Stimulated activated CD8-positive, alpha-beta memory T cell treated with anti-CD3 and anti-CD28 coated beads, Interleukin-4, amount 100 ng/mL, for 48 hours (primary cell): ENCODE measurements at places on chromosomes 6 and 20.

DNA sequence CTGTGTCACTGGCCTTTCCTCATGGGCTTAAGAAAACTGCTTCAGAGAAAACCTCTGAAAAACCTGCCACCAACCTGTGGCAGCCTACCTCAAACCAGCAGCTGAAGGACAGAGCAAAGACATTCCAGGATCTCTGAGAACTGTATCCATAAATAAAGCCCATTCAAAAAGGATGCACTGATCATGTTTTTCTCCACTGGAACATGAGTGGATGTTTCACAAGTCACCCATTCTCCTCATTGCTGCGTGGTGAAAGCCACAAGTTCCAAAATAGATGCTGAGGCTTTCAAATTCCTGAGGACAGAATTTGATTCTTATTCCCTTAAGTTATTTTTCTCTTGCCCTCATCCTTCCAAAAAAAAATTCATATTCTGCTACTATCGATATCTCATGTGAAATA is 280.6 kb downstream of the KHDC1L start:
- no peak for DNase-seq

DNA sequence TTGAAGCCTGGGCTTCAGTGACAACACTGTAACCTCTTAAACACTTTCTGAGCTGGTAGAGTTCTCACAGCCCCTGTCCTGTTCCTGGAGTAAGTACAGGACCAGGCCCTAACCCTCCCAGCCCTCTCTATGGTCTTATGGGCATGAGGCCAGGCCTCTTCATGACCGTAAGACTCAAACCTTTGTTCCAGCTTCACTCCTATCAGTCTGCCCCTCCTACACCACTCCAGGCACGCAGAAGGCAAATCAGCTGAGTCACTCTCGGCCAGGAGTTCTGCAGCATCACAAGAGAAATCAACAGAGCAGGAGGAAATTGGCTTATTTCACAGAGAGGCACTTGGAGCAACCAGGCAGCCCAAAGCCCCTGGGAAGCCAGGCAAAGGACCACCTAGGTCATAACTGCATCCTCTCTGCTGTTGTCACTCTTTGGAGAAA is 25.3 kb upstream of the CHD6 start:
- no peak for DNase-seq

DNA sequence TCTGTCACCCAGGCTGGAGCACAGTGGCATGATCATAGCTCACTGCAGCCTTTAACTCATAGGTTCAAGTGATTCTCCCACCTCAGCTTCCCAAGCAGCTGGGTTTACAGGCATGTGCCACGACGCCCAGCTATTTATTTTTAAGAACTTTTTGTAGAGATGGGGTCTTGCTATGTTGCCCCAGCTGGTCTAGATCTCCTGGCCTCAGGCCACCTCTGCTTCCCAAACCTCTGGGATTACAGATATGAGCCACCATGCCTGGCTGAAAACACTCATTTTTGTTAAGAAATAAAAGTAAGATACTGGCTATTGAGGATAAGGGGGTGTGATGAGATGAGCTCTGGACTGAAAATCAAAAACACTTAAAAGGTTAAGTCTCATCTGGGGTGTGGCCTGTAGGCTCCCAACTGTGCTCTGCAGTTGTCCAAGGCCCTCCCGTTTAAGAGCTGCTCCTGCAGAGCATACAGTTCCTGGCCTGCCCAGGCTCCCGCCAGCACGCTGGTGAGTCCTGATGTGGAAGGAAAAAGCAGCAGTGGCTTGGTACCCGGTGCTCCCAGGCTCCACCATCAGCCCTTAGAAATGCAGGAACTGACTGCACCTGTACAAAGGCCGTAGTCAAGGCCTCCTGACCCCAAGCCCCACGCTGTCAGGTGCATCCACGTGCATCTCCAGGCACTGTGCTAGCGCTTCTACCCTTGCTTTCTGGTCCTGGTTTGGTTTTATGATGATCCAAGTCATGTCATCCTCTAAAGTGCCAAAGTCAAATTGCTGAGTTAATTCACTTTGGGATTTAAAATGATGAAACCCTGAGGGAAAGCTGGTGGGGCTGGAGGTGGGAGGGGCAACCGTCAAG is 111.5 kb downstream of the TMEM242 start:
- no peak for DNase-seq

DNA sequence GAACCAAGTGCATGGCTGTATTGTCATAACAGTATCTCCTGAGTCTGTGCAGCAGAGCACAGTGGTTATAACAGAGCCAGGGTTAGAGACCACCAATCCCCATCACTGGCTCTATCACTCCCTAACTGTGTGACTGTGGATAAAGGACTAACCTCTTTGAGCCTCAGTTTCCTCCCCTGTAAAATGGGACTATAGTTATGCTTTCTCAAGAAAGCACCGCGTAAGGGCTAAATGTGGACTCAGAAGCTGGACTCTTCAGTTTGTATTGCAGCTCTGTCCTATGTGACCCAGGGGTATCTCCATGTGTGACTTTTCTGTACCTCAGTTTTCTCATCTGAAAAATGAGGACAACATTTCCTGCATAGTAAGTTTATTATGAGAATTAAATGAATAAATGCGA is 59.9 kb downstream of the TRAM2 start:
- DNase-seq = no peak

DNA sequence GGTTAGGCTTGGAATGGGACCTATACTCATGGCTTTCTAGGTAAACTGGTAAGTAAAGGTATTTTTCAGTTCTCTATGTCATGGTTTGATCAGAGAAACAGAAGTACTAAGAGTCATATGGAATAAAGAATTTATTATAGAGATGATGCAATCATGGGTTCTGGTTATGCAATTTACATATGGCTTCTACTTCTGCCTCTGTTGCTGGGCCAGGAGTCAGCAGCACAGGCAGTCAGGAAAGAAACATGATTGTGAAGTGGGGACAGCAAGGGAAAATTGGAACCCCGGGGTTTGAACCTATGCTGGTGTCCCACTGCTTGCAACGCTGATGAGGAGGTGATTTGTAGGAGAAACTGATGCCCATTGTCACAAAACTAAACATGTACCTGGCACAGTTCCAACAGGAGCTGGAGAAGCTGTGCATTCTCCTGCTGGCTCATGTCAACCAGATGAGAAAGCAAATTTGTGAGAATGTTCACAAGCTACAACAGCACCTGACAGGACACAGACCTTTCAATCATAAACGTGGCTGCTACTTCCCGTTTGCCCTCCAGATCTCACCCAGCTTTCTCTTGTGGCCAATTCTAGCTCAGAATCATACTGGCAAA is 887.1 kb downstream of the TFAP2A start:
- DNase-seq = no peak

DNA sequence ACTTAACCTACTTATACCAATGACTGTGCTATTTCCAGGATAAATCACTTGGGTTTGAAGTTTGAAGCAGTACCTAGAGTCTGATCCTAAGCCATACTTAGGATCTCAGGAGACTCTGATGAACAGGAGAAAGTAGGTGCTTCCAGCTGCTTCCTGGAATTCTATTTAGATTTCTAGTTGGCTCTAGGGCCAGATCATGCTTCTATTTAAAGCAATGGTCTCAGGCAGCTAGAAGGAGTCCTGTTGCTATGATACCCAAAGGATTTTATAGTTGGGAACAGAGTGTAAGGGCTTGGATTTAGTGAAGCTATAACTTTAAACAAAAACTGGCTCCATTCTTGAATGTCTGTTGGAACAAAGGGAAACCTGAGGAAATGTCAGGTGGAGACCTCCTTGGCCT is 52.4 kb upstream of the TINAG start:
- DNase-seq = no peak

DNA sequence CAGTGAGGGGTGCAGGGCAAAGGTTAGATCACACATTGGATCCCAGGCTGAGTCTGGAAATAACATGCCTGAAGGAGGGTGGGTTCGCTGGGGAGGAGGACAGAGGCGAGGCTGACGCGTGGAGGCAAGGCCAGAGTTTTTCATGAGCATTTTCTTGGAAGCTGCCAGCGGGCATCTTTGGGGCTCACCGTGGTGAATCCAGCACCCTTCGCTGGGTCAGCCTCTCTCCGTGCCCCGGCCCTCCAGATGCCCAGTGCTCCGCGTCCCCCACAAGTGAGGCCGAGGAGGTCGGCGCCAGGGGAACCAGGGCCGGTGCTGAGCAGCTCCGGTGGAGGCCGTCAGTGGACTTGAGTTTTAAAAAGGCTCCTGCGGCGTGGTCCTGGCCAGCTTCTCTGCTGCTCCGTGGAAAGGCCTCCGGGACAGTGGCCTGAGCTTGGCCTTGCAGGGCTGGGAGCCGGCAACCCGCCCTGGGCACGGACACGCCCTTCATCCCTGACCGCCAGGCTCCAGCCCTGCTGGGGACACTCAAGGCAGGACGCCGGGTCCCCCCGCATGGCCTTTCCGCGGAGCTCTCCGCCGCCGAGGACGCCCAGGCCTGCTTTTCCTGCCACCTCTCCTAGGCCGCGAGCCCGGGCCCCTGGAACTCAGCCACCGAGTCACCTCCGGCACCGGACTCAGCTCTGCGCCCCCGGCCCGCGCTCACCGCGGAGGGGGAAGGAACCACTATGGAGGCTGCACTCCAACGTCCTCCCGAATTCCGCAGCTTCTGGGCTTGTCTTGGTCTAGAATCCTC is 114.3 kb downstream of the THBS2 start:
- DNase-seq = no peak

DNA sequence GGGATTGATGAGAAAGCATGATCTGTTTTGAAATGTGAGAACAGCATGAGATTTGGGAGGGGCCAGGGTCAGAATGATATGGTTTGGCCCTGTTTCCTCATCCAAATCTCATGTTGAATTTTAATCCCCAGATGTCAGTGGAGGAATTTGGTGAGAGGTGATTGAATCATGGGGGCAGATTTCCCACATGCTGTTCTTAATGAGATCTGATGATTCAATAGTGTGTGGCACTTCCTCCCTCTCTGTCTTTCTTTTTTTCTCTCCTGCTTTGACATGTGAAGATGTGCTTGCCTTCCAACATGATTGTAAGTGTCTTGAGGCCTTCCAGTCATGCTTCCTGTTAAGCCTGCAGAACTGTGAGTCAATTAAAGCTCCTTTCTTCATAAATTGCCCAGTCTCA is 1060.3 kb upstream of the CITED2 start:
- no peak for DNase-seq

DNA sequence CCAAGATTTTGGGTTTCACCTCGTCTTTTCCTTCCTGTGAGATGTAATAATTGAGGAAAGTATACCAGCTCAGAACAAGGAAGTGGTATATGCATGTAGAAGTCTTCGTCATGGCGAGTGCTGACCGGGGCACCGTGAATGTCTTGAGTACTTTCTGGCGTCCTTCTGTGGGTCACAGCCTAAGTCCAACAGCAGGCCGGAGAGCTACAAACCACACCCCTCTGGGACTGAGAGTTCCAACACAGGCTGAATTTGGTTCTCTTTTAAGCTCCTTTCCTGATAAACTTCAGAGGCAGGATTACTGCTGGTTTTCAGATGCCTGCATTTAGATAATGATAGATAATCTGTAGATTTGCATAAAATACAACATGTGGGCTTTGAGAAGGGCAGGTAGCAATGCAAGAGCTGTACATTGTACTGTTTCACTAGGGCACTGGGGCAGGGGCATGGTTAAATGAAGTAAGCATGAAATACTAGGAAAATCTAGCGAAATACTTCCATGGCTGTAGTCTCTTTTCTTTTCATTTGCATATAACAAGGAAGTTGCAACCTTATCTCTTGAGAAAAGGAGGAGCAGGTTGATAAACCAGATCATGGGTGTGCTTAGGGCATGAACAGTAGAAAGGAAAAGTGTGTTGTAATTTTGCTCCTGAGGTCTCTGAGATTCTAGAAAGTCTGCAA is at the start of gene ADTRP:
Gene ADTRP (minus strand): TSS at position 156 of the 681 bp plus-strand sequence. CDS start 44 bp downstream, at position 112.
- DNase-seq = no peak

DNA sequence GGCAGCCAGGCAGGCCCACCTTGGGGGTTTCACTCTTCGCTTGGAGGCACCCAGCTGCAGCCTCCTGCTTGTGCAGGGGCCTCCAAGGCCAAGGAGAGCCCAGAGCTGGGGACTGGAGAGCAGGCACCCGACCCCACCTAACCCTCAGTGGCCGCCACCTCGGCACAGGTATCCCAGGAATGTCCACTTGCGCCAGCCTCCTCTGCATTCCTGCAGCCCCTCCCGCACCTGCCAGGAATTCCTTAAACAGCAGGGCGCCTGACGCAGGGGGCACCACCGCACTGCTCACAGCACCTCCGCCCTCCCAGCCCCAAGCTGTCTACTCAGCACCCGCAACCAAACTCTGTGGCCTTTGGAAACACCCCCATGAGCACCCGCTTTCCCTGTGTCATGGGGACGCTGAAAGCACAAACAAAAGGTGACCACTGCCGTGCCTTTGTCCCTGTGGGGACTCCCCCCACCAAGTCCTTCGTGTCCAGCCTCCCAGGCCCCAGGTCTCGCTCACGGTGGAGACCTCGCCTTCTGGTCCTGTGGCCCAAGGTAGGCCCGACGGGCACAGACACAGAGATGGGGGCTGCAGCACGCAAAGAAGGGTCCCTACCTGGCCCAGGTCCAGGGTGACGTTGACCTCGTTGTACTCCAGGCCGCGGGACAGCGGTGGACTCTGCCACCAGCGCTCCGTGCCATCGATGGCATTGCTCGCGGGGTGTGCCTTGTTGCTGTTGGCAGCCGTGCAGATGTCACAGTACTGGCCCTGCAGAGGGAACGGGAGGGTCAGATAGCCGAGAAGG is 5.1 kb downstream of the LAMA5 start:
- DNase-seq = no peak

DNA sequence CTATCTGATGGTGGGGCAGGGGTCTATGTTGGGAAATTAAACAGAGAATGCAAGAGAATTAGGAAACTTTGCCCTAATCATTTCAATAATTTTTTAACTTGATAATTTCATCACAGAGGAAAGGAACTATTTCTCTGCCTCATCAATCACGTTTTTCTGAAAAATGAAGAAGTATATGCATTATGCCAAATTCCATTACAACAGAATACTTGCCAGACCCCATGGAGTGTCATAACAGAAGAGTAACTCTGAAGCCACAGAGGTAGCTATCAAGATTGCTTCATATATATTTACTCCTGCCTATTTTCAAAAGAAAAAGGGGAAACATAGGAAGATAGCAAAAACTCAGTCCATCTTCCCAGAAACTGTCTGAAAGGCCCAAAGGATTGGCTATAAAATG is 5.7 kb upstream of the USP49 start:
- DNase-seq = no peak

- DNase-seq = no peak
Measured at GRCh38 chr6:155212616-155213380, 51.0 kb upstream of the CLDN20 start.

GRCh38 chr20:50957798-50958614 is at the start of gene DPM1:
Gene DPM1 (minus strand): TSS chr20:50958532. CDS start chr20:50958523, 9 bp downstream.
- peak; percentile 92 for DNase-seq

- no peak for DNase-seq
Measured at GRCh38 chr20:59636766-59637370, 32.5 kb downstream of the PHACTR3 start.

DNA sequence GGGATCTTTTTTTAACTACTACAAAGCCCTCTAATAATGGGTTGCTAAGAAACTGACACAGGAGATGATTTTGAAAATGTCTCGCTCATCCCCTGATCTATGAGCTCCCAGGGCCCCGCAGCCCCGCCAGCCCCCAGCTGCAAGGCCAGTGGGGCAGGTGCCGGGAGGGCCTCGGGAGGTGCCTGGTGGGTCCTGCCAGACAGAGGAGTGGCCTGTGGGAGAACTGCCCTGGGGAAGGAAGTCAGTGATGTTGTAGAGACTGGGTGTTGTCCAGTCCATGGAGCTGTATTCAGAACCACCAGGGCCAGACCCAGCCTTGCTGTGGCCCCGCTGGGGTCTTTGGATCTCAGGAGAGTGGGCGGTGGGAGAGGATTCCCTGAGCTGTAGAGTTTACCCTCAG is 258.7 kb downstream of the TAF4 start:
- DNase-seq = no peak

GRCh38 chr20:11686820-11687543 is 230.7 kb upstream of the BTBD3 start:
- no peak for DNase-seq

GRCh38 chr6:3749067-3749841 is 2.3 kb downstream of the PXDC1 start:
- no peak for DNase-seq

- DNase-seq = no peak
Measured at GRCh38 chr6:147167576-147168461, 36.4 kb upstream of the STXBP5 start.
